ENCODE measurements at places on chromosomes 1 and 21.
A peak's percentile ranks its signal among the peaks of the same experiment; 100 is the strongest.

GRCh38 chr1:51926171-51926812, 47.8 kb upstream of the NRDC start:
- peak; percentile 2 for DNase-seq

DNA sequence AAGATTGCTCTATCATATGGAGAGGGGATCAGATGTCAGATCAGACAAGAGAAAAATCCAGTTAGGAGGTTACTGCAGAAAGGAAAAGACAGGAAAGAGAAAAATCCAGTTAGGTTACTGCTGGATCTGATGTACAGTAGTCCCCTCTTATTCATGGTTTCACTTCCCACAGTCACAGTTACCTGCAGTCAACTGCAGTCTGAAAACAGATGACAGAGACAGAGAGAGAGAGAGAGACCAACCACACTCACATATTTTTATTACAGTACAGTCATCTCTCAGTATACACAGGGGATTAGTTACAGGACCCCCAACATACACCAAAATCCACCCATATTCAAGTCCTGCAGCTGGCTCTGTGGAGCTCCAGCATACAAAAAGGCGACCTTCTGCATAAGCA, 29.3 kb downstream of the NUP133 start:
- DNase-seq = no peak

- DNase-seq = no peak
Measured at GRCh38 chr1:83043244-83043643, 955.7 kb downstream of the TTLL7 start.

GRCh38 chr1:215835951-215836350, 268.8 kb downstream of the KCTD3 start:
- DNase-seq = no peak

DNA sequence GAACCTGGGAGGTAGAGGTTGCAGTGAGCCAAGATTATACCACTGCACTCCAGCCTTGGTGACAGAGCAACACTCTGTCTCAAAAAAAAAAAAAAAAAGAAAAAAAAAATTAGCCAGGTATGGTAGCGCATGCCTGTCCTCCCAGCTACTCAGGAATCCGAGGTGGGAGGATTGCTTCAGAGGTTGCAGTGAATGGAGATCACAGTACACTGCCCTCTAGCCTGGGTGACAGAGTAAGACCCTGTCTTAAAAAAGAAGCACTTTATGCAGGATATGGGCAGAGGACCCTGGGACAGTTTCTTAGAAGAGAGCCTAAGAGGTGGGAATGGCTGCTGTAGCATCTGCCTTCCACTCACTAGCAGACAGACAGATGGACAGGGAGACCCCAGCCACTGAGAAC, 23.0 kb downstream of the IQGAP3 start:
- DNase-seq = no peak

DNA sequence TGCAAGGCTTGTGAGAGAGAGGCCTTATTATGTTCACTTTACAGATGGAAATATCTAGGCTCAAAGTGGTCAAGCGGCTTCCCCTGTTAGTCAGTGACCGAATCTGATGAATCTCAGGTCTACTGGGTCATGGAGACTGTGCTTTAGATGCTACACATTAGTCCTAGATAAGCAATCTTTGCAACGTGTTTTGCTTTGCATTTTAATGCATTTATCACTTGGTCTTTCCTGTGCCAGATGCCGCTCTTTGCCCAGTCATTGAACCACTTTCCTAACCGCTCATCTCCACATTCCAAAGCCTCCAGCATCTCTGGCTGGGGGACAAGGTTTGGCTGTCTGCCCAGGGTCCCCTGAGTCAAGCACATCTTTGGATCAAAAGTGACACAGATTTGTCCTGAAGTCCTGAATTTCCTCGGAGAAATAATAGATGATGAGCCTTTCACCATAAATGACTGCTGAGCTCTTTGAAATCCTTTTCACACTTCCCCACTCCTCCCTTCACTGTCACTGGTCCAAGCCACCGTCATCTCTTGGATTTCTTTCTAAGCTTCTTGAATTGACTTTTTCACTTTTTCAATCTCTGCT, 96.0 kb upstream of the USP24 start:
- no peak for DNase-seq

GRCh38 chr1:32681509-32681908, 21.1 kb downstream of the SYNC start:
- no peak for DNase-seq

- no peak for DNase-seq
Measured at GRCh38 chr1:30907481-30908315, 860 bp downstream of the SDC3 start.

DNA sequence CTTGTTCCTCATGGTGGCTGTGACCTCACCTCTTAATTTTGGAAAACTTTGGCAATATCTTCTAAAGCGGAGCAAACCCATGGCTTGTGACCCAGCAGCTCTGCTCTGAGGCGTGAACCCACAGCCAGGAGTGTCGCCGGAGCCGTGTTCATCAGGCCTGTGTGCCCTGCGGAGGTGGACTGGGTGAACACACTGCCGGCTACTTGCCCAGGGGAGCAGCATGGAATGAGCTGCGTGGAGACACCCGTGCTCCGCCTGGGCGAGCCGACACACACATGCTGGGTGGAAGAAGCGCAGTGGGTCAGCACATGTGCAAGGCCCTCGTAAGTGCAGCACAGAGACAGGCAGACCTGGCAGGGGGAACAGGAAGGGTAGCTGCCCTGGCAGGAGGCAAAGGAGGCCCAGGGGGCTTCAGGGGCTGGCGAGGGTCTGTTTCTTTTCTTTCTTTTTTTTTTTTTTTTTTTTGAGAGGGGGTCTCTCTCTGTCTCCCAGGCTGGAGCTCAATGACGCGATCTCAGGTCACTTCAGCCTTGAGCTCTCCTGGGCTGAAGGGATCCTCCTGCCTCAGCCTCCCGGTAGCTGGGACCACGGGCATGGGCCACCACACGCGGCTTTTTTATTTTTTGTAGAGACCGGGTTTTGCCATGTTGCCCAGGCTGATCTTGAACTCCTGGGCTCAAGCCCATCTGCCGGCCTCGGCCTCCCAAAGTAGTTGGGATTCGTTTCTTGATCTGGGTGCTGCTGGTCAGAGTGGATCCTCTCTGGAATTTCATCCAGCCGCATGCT, 41.8 kb downstream of the AGPAT3 start:
- no peak for DNase-seq

DNA sequence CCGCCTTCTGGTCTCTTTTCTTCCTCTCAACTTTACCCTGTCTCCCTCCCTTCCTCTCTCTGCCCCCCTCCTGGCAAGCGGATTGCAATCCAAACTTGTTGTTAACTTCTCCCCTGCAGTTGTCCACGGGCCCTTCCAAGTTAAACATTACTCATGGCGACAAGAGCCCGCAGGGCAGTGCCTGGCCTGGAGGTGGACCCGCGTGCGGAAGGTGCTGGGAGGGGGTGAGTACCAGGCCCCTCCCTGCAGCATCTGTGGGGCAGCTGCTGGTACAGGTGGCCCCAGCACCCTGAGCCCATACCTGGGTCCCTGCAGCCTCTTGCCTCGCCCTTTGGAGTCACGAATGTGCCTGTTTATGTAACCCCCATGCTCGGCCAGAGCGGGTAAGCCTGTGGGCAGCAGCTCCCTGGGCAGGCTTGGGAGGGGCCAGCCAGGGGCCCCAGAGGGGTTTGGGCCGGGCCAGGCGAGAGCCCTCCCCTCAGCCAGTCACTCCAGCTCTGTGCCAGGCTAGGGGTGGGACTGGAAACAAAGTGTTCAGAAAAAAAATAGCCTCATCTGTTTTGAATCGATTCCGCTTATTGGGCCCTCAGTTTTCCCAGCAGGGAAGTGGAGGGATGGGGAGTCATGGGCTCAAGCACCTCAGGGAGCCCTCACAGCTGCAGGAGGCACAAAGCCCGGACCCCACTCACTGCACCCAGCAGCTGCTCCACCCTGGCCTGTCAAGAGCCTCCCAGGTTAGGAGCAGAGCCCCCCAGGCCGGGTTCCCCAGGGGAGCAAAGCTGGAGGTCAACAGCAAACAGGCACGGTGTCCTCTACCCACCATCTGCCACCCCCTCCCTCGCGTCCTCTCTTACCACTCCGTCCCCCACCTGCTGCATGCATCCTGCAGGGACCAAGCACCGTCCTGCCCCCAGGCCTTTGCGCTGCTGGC, 14.0 kb upstream of the FAAP20 start:
- no peak for DNase-seq

DNA sequence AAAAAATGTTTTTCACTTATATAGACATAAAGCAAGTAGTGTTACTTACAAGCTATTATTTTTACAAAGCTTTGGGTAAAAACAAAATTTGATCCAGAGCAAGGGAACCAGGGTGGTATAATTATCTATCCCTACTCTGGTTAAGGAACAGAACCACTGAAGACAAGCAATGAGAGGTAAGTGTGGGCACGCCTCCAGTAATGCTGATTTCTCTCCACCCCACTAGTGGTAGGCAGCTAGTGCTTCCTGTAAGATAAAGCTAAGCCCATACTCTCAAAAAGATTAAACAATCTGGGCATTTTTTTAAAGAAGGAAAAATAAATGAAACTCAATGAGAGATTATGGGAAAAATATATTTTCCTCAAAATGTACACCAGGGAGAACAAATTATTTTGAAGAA, 22.1 kb downstream of the TFB2M start:
- no peak for DNase-seq

- DNase-seq = no peak
Measured at GRCh38 chr1:55679971-55680370, 464.8 kb upstream of the USP24 start.

GRCh38 chr1:159222075-159222865, 17.6 kb downstream of the ACKR1 start:
- no peak for DNase-seq

- DNase-seq = peak; percentile 60
Measured at GRCh38 chr1:179080866-179081686, 794 bp upstream of the TOR3A start.

- DNase-seq = no peak
Measured at GRCh38 chr1:179761846-179762640, 19.0 kb downstream of the FAM163A start.

DNA sequence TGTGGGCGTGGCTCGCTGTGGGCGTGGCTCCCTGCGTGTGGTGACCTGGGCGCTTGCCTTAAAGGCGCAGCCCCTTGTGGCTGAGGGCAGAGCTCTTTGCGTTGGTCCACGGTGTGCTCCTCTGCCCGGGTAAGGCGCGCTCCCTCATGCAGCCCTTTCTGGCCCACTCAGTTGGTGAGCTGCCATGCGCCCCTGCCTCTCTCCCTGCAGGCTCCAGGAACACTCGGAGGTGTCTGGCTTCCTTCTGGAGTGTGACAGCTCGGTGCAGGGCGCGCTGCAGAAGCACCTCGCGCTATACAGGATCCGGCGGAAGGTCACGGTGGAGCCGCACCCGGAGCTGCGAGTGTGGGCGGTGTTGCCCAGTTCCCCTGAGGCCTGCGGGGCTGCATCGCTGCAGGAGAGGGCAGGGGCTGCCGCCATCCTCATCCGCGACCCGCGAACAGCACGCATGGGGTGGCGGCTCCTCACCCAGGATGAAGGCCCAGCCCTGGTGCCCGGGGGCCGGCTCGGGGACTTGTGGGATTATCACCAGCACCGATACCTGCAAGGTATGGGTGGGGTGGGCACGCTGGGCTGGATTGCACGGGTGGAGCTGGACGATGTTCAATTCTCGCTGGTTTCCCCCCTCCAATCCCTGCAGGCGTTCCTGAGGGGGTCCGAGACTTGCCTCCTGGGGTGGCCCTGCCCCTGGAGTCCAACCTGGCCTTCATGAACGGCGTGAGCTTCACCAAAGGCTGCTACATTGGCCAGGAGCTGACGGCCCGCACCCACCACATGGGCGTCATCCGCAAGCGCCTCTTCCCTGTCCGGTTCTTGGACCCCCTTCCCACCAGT, 9.1 kb downstream of the IBA57 start:
- peak; percentile 55 for DNase-seq

- DNase-seq = no peak
Measured at GRCh38 chr1:54275349-54275748, 75.4 kb downstream of the MRPL37 start.

GRCh38 chr1:223628233-223629125, 37.0 kb downstream of the CAPN8 start:
- peak; percentile 35 for DNase-seq

GRCh38 chr21:21530680-21531079, 532.5 kb downstream of the NCAM2 start:
- no peak for DNase-seq

GRCh38 chr1:20188455-20188817, 2.1 kb upstream of the PLA2G2C start:
- DNase-seq = no peak

DNA sequence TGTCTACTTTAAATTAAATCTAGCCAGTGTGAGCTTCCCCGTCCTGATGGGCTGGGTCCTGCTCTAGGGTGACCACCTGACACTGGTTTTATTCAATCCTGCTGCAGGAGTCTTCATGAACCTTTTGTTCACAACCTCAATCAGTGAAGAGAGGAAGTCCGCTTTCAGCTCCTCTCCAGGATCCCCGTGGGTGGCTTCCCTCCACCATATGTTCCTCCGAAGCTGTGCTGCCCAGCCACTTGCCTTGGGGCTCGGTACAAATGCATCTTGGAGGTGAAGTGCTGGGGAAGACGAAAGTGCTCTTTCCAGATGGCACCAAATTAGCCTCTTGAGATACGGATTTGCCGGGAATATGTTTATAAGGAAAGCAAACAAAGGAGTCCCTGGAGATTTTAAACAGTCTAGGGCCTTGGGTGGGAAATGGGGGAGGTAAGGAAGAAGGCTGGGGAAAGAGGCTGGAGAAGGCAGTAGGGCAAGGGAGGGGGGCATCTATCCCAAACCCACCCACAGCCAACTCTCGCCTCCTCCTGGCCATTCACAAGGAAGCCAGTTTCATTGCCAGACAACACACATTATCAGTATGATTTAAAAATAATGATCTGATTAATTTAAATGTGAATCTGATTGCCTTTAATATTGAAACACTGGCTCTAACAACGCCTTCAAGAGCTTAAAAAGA, 430.8 kb downstream of the DISC1 start:
- DNase-seq = no peak

DNA sequence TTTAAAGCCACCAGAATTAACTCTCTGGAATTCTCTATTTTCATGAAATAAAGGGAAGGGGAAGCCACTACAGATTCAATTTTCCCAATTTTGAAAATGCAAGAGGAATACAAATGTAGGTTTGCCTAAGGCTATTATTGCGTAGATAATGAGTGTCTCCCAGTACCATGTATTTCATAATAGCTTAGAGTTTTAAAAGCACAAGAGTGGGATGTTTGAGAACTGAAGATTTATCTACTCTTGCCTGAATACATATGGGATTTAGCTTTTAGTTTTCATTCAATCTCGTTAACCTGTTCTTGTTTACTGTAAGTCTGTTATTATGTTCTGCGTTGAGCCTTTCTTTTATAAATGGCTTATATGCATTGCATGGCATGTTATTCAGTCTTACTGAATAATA, 795.1 kb downstream of the BRINP3 start:
- DNase-seq = no peak

Measured in CD4-positive, alpha-beta T cell treated with Interleukin-21 for 1 hour (primary cell).